Tibial nerve (tissue), 4 donors: ENCODE measurements at places on chromosomes 5 and 9.

DNA sequence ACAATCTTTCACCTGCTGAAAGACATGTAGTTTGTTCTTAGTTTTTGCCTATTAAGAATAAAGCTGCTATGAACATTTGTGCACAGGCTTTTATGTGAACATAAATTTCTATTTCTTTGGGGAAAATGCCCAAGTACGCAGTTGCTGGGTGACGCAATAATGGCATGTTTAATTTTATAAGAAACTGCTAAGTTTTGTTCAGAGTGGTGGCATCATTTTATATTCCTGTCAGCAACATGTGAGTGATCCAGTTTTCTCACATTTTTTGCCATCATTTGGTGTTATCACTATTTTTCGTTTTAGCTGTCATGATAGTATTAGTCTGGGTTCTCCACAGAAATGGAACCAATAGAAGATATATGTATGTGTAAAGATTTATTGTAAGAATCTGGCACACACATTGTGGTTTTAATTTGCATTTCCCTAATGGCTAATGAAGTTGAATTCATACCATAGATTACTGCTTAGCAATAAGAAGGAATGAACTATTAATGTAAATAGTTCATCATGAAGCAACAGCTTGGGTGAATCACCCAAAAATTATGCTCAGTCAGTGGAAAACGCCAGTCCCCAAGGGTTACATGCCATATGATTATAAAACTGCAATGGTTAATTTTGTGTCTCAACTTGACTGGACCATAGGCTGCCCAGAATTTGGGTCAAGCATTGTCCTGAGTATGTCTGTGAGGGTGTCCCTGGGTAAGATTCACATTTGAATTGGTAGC lies 358.6 kb downstream of the MSX2 start:
- no peak for DNase-seq

- DNase-seq, result no peak
Observed at GRCh38 chr5:124212934-124213333, 533.5 kb downstream of the ZNF608 start.

GRCh38 chr9:90974016-90974415 lies 172.4 kb downstream of the SYK start:
- no peak for DNase-seq

- DNase-seq, result no peak
Observed at GRCh38 chr5:157459715-157460599, at the start of gene NIPAL4. Gene NIPAL4 (plus strand): TSS chr5:157460213. CDS start chr5:157460321, 108 bp downstream.

GRCh38 chr5:36305571-36306326 lies 4.0 kb upstream of the RANBP3L start:
- peak; percentile 47 for DNase-seq

DNA sequence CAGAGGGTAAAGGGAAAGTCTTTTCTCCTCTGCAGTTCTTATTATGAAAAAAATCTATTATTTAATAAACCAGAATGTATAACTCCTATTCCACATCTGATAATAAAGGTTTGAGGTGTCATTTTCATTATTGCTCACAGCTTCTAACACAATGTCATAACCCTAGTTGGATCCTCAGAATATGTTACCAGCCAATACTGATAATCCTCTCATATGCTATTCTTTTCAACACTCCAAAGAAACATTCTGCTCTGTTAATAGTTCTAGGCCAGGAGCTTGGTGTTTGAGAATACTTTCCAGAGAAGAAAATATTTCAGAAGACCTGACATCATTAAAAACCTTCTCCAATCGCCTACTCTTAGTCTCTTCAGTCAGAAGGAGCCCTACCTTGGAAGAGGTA lies 127.1 kb downstream of the PIK3R1 start:
- no peak for DNase-seq
